ENCODE measurements at places on chromosomes 2 and 18.
A peak's percentile ranks its signal among the peaks of the same experiment; 100 is the strongest.

- peak; percentile 32 for DNase-seq
Measured at GRCh38 chr2:201858281-201859184, 52.2 kb downstream of the CDK15 start.

GRCh38 chr18:4453567-4453873 is 1.6 kb downstream of the DLGAP1 start:
- DNase-seq, result no peak

DNA sequence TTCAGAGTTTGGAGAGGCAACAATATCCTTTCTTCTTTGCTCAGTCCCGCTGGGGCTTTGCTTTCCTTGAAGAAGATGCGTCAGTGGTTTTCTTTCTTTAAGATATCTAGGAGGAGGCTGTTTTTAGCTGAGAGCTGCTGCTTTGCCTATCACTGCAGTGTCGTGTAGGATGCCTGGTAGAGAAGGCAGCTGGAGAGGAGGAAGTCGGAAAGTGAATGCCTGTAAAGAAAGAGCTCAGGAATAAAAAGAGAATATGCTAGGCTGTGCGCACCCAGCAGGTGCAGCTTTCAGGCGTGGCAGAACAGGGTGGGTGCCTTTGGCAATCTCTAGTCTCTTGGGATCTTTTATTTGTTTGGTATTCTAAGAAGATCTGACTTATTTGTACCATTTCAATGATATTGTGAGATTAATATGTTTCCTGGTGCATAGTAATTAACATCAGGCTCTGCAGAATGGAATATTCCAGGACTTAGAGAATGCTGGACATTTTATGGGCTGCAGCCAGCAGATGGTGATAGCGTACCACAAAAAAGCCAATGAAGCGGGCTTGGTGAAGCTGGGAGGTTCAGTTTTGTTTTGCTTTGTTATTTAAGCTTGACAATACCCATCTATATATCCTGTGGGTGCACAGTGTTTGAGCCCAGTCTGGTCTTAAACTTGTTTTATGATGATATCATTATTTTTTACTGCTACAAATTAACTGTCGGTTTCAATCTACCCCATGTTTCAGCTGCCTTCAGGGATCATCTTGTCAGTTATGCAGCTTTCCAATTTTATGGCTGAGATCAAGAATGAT is 34.9 kb downstream of the CAVIN2 start:
- DNase-seq, result peak; percentile 63

GRCh38 chr2:112633708-112634107 is 12.0 kb upstream of the SLC20A1 start:
- DNase-seq, result no peak

GRCh38 chr2:95728878-95729596 is 137.2 kb downstream of the TRIM43 start:
- peak; percentile 90 for DNase-seq

GRCh38 chr2:126527836-126528490 is 128.0 kb upstream of the GYPC start:
- peak; percentile 29 for DNase-seq

DNA sequence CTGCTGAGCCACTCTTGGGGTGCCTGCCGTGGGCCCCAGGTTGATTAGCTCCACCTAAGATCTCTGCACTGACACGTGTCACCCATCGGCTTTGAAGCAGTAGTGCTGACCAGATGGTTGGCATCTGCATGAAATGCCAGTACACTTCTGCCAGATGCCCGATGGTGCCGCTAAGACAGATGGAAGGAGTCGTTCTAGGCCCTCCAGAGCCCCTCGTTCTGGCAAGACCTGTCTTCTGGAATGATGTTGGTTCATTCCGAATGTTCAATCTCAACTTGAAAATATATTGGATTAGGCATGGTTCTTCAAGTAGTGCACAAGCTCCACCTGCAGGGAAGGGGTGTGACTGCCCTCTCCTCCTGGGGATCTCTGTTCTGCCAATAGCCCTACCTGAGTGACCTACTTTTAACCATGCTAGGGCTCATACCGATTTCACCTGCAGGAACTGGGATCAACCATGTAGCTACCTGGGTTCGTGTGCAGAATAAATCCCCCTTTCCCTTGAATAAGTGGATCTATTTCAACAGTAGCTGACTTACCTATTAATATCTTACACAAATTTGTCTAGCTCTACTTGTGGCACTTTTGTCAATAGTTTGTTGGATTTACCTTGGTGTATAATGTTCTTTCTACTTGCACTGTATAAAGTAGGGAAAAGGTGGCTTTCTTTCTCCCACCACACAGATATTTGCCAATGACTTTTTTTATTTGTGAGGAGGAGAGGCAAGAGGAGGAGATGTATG is 342.6 kb downstream of the CTNNA2 start:
- DNase-seq, result peak; percentile 1

DNA sequence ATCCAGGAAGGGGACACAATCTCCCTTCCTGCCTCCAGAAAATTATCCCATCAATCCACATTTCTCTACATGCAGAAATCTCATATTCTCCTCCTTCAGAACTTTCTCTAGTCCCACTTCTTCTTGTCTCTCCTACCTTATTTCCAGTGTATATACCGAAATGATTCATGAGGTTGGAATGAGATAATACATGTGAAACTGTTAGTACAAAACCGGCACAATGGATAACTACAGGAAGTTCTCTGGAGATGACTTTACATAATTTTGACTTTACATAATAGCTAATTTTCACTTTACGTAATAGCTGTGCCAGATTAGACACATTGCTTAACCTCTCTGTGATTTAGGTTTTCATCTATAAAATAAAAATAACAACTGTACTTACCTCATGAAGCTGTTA is 801.3 kb downstream of the ERBB4 start:
- DNase-seq, result peak; percentile 22

Data from RKO (cell line).